ENCODE measurements at places on chromosomes 2 and 18.

- peak; percentile 45 for DNase-seq
Measured at GRCh38 chr2:44233450-44234128, 41.7 kb upstream of the SLC3A1 start.

DNA sequence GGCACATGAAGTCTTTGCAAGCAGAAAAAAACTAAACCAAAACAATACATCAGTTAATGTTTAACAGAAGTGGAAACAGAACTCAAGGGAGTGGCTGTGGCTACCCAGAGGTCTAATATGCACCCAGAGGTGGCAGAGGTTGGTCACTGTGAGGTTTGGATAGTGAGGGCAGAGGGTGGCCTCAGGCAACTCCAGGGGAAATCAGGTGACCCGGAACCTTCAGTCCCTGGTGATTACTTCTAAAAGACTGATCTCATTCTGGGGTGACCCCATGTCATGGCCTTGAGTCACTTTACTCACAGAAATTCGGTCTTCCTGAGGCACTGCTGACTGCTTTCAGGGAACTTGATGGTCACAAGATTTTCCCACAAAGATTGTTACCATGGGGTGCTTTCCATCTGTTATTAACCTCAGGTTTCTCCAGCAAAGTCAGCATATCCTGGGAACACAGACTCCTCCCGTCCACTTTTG lies 99.4 kb downstream of the TMEM17 start:
- DNase-seq = no peak

DNA sequence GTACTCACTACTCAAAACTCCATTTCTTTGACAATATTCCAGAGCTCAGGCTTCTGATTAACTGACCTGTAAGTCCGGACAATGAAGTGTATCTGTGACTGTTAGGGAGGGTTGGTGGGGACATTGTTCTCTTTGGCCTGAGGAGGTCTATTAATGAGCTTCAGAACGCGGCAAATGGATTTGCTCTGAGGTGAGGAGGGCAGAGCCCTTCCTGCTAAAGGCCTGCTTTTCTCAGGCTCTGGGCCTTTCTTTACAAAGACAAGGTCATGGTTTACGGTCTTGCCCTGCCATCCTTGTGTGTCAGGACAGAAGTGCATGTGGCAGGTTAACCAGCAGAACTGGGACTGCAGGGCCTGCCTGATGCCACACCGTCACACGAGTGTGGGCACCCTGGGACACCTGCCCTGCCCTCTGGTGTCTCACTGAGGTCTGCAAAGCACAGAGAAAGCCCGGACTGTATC lies 7.2 kb downstream of the ALKAL2 start:
- DNase-seq = no peak

- no peak for DNase-seq
Measured at GRCh38 chr2:42046819-42047487, 868 bp upstream of the PKDCC start.

DNA sequence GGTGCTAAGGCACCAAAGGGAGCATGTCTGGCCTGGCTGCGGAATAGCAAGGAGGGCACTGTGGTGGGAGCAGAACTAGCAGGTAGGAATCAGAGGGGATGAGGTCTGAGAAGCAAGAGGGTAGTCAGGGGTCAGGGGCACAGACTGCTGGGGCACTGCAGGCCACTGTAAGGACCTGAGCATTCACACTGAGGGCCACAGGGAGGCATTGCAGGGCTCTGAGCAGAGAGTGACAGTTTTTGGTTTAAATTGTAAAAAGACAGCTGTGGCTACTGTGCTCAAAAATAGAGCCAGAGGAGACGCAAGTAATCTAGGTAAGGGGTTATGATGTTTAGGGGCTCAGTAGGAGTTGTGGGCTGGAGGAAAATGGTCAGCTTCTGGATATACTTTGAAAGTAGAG lies 41.5 kb downstream of the ARHGAP25 start:
- DNase-seq = no peak

- DNase-seq = no peak
Measured at GRCh38 chr18:44586782-44587524, 93.7 kb upstream of the SETBP1 start.

GRCh38 chr2:187994464-187995331 lies 297.0 kb upstream of the GULP1 start:
- no peak for DNase-seq

DNA sequence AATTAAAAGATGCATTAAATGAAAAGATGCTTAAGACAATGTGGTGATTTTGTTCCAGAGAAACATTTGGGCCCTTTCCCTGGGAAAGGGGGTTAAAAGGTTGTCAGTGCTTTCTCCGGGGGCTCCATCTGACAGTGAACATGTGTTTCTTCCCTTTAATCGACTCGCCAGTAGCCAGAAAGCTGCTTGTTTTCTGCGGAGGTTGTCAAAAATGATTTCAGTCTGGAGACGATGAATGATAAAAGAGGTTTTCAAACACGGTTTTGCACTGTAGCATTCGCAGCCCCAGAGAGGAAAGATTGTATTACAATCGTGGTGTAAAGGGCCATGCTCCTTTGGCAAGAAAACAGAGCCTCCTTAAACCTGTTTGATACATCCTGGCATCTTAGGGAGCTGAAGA lies 111.5 kb upstream of the MEIS1 start:
- DNase-seq = no peak

- DNase-seq = peak; percentile 54
Measured at GRCh38 chr2:20452551-20452950, 5.7 kb downstream of the RHOB start.

- no peak for DNase-seq
Measured at GRCh38 chr2:85008252-85008651, 37.3 kb downstream of the KCMF1 start.

DNA sequence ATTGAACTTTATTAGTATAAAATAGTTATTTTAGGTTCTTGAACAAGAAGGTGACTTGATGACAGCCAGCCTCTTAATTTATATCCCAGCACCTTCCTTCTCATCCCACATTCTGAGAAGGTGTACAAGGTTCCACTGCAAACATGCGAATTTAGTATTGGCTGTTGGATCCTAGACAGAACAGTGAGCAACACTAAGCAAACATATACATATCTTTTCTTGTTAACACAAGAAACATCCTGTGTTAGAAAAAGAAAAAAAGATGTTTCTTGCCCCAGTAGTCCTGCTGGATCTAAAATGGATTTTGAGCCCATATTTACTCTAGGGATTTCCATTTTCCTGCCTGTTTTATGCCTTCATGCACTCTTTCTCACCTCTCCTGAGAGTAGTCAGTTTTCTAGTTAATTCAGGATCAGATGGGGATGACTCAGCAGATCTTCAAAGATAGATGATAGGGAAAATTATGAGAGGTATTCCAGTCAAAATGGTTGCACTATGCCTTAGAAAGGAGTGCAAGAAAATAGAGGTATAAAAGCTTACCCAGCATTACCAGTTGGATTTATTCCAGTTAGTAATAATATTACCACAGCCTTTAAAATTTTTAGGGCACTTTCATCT lies 336.5 kb downstream of the MEIS1 start:
- no peak for DNase-seq

DNA sequence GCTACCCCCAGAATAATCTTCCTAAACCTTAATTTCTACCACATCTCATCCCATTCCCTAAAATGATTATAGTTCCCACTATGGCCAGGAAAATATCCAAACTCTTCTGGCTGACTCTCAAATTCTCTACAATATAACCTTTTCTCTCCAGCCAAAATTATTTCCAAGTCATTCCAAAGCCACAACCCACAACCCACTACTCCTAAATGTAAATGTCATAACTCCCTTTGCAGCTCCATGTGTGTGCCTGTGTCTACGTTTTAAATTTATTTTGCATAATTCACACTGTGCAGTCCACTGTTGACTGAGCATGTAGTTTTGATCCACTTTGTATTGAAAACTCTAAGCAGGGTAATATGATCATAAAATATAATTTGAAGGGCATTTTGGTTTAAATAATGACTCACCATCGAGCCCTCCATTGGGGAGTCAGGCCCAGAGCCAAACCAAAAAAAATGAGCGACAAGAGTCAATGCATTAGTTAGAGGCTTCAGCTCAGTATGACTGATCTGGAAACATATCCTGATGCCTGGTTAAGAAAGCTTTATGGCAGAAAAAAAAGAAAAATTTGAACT lies 171.0 kb downstream of the AFF3 start:
- DNase-seq = no peak

DNA sequence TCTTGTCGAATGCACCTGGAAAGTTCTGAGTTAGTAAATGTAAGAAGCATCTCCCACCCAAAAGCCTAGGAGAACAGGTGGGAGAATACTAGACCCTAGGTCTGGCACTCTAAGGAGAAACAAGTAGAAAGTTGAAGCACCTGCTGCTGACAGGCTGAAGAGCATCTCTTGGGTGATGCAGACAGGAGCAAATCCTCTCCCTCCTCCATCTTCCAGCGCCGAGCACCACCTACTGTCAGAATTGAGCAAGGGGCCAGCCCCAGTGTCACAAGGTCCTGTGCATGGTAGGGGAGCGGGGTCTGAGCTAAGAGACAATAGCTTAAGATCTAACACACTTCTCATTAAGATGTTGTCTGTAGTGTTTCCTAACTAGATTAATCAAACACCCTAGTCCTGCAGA lies 52.9 kb downstream of the HK2 start:
- no peak for DNase-seq

DNA sequence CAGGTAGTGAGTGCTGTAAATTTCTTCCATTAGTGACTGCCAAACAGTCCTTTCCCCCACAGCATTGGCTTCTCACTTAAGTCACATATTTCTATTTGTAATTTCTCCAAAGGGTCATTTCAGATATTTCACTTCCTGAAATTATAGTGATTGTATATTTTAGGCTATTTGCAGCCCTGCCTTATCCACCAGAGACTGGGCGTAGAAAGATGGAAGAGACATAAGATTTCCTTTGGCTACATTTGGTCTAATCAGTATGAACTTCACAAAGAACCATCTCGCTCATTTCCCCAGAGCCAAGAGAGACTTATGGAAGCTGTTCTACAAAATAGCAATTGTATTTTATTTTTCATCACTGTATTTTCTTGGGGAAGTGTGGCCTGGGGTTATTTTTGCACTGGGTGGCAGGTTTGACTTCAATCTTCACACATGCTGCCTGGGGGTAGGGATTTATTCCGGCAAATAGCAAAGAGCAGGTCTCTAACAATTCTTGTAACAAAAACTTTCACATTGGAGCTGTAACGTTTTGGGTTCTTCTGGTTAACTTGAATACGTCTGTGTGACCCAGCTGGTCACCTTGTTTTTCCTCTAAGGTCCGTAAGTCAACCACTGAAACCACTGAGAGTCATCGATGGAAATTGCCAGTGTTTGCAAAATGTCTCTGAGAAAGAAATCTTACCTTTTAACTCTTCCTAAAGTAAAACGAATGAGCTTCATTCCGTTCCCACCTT lies 170.6 kb upstream of the SERPINE2 start:
- DNase-seq = no peak

GRCh38 chr18:23971666-23972230 lies 42.8 kb upstream of the TTC39C start:
- no peak for DNase-seq

GRCh38 chr18:38313831-38314230 lies 748.2 kb upstream of the CELF4 start:
- DNase-seq = no peak

GRCh38 chr2:135299658-135300244 lies 231.3 kb downstream of the ZRANB3 start:
- peak; percentile 13 for DNase-seq

GRCh38 chr18:12003894-12004293 lies 22.6 kb downstream of the IMPA2 start:
- no peak for DNase-seq

GRCh38 chr2:33320573-33320972 lies 155.9 kb upstream of the RASGRP3 start:
- no peak for DNase-seq

- no peak for DNase-seq
Measured at GRCh38 chr2:144215701-144216675, 303.9 kb downstream of the ZEB2 start.

DNA sequence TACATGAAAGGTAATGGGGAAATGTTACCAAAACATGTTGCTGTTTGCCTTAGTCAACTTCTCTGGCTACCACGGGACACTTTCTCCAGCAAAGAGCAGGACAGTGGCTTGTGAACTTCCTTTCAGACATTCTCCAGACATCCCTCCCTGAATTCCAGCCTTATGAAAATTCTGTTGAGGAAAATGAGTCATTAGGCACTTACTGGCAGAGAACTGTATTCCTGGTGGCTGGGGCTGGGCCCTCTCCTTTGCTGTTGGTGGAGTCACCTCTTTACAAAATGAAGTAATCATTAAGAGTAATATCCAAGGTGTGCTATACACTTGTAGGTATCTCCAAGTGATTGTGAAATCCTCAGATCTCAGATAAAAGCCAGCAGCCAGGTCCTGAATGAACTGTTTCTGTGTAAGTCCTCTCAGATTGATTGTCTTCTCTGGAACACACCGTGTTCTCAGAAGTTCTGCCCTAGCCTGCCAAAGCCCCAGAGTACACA lies 1.3 kb upstream of the FAP start:
- DNase-seq = peak; percentile 82

- peak; percentile 20 for DNase-seq
Measured at GRCh38 chr18:47334966-47335365, 83.5 kb upstream of the SKOR2 start.

DNA sequence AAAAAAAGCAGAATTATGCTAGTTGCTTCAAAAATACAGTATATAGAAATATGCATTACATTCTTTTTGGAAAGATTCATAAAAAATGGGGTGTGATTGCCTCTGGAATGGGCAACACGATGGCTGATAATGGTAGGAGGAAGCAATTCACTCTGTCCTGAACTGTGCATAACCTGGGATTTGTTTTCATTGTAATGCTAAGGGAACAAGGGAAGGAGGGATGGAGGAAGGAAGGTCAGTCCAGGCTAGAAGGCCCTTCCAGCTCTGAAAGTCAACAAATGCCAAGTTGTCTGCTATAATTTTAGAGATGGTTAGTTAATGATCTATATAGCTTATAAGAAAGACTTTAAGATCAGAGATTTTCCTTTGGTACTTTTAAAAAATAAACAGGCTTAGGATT lies 40.8 kb downstream of the BUB1 start:
- no peak for DNase-seq

DNA sequence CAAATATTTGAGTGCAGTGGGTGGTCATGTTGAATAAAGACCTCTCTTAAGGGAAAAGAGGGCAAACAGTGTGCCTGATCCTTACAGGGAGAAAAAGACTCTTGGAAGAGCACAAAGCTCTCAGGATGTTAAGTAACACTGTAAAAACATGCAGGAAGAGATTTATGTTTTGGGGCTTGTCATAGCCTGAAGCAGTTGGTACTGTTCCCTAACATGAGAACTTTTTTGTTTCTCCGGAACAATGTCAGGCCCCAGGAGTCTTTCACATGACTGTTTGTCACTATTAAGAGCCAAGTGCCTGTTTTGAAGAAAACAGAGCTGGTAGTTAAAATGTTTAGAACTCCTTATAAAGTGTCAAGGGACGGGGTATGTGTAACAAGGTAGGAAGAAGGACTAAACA lies 83.7 kb upstream of the B3GNT2 start:
- DNase-seq = peak; percentile 30
